ENCODE measurements at places on chromosomes 13 and 19. TPM values are rescaled to one million over a fixed set of nuclear protein-coding genes. Genes with fewer than 3 reads are reported as not detected.

DNA sequence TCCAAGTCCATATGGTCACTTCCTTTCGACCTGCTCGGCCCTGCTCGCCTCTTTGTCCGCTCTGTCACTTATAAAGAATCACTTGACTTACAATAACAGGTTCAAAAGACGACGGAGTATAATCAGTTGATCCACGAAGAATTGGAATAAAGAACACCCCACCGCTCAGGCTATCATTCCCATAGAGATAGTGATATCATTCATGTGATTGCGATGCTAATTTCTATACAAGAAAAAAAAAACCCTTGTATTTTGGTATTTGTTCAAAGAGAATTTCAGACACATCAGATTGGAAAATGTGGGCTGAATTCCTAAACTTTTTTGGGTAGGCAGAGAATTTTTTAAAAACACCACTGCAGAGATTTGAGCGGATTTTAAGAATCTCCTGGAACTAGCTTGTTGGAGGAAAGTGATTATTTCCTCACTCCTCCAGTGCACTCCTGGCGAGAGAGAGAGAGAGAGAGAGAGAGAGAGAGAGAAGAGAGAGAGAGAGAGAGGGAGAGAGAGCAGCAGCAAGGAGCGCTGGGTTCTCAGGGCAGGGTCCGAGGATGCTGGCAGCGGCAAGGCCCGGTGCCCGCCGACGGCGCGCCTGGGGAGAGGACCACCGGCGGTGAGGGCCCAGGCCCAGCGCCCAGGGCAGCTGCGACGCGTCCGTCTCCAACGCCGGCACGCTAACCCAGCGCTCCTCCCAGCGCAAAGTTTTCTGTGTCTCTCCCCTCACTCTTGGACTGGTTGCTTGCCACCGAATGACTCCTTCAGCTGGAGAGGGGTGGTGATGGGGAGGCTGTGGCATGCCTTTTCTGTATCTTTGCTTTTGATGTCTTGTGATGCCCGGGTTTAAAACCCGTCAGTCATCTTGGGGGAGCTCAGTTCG is 149.0 kb upstream of the ZNF536 start:
- DNase-seq: no peak

GRCh38 chr19:41219924-41220567 is 1.0 kb downstream of the AXL start:
- DNase-seq: peak; percentile 68

The INSR gene
- 0.94 TPM for total RNA-seq

- peak; percentile 58 for DNase-seq
Measured at GRCh38 chr19:48752496-48753365, at the start of gene FUT1. FUT1 (minus strand) TSS chr19:48752641; CDS start chr19:48751281, 1,360 bp downstream.

DNA sequence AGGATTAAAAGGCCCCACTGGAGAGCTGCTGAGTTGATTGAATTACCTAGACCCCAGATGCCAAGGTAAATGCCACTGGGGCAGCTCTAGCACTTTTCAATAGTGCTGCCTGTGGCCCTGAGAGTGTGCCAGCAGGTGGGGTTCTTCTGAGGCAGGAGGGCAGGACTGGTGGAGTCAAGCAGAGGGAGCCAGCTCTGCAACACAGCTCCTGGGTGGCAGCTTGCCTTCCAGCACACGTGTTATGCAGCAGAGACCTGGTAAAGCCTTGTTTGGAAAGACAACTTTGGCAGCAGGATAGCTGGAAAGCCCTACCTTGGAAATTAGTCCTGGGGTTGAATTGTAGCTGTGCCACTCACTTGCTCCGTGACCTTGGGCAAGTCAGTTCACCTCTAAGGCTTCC is 306.6 kb downstream of the ATP8A2 start:
- no peak for DNase-seq

DNA sequence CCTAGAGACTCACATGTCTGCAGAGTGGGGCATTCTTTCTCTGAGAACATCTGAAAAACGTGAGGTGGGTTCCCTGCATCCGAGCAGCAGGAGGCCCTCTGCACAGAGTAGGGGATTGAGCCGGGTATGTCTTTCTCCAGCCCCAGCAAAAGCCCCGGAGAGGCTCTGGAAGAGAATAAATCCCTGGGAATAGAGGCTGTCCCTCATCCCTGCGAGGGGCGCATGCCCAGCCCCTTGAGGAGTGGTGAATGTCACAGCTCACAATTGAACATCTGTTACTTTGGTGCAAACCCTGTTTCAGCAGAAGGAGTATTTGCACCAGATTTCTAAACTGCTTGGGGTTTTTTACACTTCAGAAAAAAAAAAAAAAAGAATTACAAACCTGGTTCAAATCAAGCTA is 164.6 kb downstream of the FGF14 start:
- no peak for DNase-seq

GRCh38 chr19:38036707-38037611 is 130.0 kb downstream of the SIPA1L3 start:
- no peak for DNase-seq

The NKPD1 gene
- 0.04 TPM for total RNA-seq

- DNase-seq: no peak
Measured at GRCh38 chr19:46900341-46900740, 39.5 kb downstream of the ARHGAP35 start.

DNA sequence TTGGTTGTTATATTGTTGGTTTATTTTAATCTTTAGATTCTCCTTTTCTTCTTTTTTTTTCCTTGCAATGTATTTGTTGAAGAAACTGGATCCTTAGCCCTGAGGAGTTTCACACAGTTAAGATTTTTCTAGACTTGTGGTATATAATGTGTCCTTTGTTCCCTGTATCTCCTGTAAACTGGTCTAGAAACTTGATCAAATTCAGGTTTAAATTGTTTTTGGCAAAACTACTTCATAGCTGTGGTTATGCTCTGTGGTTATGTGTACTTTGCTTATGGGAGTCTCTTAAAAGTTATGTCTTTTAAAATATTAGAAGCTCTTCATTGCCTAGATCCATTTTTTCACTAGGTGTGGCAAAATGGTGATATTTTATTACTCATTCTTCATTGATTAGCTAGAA is 3.7 kb upstream of the MTRF1 start:
- no peak for DNase-seq

DNA sequence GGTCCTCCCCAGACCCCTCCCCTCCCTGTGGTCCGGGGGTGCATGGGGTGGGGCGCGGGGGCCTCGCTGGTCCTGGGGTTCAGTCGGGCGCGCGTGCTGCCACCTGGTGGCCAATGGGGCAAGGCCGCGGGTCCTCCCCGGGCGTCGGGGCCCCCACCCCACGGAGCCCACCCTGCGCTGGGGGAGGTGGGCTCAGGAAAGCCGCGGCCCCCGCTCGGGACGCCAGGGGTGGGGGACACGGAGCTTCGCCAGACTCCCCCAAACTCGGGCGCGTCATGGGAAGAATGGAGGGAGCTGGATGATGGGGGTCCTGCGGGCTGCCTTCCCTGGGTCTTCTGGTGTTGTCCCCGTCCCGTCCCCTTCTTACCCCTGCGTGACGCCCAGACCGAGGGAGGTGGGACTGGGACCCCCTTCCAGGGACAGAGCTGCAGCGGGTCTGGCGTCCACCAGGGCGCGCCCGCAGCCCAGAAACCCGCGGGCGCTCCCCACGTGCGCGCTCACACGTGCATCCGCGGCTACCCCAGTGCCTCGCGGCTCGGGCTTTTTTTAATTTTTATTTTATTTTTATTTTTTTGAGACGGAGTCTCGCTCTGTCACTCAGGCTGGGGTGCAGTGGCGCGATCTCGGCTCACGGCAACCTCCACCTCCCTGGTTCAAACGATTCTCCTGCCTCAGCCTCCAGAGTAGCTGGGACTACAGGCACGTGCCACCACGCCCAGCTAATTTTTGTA is 19.8 kb upstream of the TCF3 start:
- DNase-seq: peak; percentile 83

GRCh38 chr19:10292206-10292788 is 2.5 kb downstream of the ICAM5 start:
- peak; percentile 98 for DNase-seq

- no peak for DNase-seq
Measured at GRCh38 chr19:10670182-10670581, 16.0 kb downstream of the ILF3 start.

The SIRT2 gene
- total RNA-seq: 26.0 TPM

The MIDN gene
- 120 TPM for total RNA-seq

- DNase-seq: no peak
Measured at GRCh38 chr13:29943273-29943672, 92.9 kb upstream of the UBL3 start.

DNA sequence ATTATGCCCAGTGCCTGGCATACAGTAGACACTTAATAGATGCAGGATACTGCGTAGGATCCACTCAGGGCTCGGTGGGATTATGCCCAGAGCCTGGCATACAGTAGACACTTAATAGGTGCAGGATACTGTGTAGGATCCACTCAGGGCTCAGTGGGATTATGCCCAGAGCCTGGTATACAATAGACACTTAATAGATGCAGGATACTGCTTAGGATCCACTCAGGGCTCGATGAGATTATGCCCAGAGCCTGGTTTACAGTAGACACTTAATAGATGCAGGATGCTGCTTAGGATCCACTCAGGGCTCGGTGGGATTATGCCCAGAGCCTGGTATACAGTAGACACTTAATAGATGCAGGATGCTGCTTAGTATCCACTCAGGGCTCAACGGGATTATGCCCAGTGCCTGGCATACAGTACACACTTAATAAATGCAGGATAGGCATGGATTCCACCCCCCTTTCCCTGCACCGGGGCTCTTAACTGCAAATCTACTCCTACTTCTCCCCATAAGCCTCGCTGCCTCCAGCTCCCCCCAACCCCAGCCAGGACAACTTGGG is 24.9 kb downstream of the SMIM24 start:
- DNase-seq: no peak

DNA sequence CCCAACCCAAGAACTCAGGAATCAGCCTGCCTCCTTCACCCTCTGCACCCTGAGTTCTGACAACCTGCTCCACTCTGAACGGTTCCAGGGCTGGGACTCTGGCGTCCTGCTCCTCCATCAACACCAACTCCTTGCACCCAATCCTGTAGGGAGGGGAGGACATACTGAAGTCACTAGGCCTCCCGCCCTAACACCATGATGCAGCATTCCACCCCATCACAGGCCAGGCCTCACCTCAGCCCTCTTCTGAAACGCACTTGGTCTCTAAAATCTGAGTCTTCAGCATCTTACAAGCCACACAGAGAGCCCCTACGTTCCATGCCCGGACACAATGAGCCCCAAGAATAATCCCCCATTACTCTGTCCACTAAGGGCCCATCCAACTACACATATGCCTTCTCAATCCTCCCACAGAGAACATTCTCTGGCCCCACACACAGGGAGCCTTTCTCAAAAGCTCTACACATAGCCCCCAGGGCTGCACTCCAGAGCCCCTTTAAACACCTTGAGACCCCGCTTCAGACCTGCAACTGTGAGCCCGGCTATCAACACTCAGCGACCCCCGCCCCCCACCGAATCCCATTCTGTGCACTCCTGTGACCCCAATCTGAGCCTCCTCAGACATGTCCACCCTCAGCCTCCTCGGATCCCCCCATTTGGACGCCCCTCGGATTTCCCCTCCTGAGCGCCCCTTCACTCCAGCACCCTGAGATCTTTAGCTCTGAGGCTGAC is 567 bp downstream of the ALKBH6 start:
- DNase-seq: peak; percentile 58

The ZFR2 gene
- total RNA-seq: not detected

GRCh38 chr13:97124915-97125809 is 97.0 kb upstream of the MBNL2 start:
- no peak for DNase-seq

DNA sequence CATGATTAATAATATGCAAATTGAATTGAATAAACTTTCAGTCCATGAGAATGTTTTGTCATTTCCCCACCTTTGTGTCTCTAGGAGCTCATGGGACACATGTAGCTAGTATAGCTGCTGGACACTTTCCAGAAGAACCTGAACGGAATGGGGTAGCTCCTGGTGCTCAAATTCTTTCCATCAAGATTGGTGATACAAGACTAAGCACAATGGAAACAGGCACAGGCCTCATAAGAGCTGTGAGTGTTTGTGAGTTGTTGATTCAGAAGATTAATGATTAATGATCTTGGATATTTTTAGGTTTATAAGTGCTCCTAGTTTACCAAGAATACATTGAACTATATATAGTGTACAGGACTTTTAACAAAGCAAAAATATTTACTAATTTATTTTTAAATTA is 30.1 kb downstream of the TPP2 start:
- no peak for DNase-seq

GRCh38 chr13:111518161-111518792 is 197.8 kb downstream of the TEX29 start:
- no peak for DNase-seq

DNA sequence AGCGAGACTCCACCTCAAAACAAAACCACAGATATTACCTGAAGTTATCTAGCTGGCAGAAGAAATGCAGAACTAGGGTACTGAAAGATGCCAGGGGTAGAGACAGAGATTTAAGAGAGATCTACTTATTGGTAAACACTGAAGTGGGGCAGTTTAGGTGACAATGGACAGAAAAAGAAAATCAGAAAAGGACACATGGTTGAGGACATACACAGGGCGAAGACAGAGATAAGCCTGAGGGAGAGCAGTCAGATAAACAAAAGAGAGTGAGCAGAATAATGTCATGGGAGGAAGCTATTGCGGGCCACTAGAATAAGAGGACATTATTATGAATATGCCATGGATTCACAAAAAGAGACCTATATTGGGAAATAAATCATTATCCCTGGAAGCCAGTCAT is 3.3 kb downstream of the NEK5 start:
- peak; percentile 37 for DNase-seq

GRCh38 chr19:48745208-48745995 is 1.3 kb downstream of the IZUMO1 start:
- DNase-seq: peak; percentile 69

The TPM4 gene
- total RNA-seq: 63.6 TPM

The PLEKHA4 gene
- 27.2 TPM for total RNA-seq

The ATP8B3 gene
- total RNA-seq: 12.3 TPM

The MADCAM1 gene
- total RNA-seq: not detected

GRCh38 chr13:110129076-110129475 is 177.9 kb downstream of the COL4A1 start:
- DNase-seq: no peak

DNA sequence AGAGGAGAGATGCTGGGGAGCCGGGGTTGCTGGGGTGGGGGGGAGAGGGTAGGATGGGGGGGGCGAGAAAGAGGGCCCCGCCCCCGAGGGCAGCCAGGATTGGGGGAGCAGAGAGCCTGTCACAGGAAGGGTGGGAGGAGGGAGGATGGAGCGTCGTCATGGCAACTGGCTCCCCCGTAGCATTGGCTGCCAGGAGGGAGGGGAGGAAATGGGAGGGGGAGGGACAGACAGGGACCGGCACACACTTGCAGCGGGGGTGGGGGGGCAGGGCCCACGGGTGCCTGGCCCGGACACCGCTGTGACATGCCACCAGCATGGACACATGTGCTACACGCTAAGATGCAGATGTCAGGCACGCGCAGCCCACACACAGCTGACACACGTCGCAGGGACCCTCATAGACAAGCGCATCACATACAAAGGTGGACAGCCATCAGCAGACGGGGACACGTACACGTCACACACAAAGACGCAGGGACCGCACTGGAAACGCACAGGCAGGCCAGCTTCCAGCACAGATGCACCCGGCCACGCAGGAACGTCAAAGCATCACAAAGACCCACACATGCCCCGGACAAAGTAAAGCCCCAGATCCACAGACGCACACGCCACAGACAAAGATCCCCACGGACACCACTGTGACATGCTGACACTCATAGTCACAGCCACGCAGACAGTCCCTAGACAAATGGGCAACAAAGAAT is at the start of gene LMTK3:
Gene LMTK3 (minus strand): TSS at position 36 of the 704 bp plus-strand sequence. CDS start 259 bp downstream, outside the sequence.
- DNase-seq: peak; percentile 81
